Activated T-cell treated with anti-CD3 and anti-CD28 coated beads, Interleukin-2, amount 50 U/mL, for 1 hour (primary cell): ENCODE measurements at places on chromosomes 5 and 9.

GRCh38 chr9:132873403-132873802 lies 4.7 kb downstream of the AK8 start:
- no peak for DNase-seq

DNA sequence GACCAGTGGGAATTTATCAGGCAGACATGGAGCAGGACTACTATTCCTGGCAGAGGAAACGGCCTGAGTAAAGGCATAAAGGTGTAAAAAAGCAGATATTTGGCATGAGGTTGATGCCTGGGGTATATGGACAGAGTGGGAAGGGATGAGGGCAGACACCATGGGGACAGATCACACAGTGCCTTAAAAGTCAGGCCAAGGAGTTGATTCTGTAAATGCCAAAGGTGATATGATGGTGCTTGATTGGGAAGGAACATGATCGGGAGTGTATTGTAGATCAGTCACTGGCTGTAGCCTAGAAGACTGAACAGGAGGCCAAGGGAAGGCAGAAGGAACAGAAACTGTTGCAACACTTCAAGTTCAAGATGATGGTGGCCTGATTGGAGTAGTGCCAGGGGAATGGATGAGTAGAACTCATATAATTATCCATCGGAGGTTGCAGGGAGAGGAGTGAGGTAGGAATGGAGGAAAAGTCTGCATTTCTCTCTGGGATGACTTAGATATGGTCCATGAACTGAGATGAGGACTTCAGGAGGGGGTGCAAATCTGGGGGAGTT lies 594.3 kb upstream of the KLF4 start:
- no peak for DNase-seq

DNA sequence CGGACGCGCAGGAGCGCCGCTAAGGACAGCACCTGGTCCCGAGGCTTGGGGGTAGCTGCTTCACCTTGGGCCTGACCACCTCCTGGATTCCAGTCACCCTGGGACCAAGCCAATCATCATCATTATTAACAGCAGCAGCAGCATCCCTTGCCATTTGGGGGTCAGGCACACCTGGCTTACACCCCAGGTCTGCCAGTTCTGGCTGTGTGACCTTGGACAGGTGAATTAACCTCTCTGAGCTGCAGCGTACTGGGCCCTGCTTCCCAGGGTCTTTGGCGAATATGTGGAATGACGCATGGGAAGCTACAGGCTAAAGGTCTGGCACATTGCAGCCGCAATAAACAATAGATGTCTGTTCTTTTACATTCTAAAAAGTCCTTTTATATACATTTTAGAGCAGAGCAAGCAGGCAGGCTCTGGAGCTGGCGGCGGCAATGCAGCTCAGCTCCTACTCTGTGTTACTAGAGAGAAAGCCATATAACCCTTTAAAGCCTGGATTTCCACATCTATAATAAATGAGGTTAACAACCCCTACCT lies 97.8 kb upstream of the CPLX2 start:
- DNase-seq = no peak

GRCh38 chr9:125376261-125377226 lies 114.9 kb downstream of the GAPVD1 start:
- DNase-seq = no peak

- DNase-seq = no peak
Measured at GRCh38 chr5:93193431-93194347, 387.3 kb downstream of the NR2F1-AS1 start.

DNA sequence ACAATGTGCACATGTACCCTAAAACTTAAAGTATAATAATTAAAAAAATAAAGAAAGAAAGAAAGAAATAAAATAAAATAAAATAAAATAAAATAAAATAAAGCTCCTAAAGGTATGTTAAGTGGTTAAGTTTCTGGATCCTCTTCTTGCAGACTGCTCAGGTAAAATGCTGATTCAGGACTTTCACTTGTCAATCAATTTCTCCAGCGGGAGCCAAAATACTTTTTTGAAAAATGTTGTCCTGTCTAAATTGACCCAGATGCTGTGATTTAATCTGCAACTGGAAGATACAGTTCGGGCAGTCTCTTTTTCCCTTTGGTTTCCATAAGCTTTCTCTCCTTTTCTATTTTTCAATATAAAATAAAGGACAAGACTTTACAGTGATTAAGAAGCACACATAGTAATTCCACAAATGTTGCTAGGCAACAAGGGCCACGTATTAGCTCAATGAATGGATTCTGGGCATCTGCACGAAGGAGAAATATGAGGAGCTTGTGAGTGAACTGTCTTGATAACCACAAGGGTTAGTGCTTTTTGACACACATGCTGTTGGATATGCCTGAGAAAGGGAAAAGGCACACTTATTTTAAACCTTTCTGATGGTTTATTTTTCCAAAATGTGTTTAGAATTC lies 38.6 kb downstream of the HTR4 start:
- no peak for DNase-seq

DNA sequence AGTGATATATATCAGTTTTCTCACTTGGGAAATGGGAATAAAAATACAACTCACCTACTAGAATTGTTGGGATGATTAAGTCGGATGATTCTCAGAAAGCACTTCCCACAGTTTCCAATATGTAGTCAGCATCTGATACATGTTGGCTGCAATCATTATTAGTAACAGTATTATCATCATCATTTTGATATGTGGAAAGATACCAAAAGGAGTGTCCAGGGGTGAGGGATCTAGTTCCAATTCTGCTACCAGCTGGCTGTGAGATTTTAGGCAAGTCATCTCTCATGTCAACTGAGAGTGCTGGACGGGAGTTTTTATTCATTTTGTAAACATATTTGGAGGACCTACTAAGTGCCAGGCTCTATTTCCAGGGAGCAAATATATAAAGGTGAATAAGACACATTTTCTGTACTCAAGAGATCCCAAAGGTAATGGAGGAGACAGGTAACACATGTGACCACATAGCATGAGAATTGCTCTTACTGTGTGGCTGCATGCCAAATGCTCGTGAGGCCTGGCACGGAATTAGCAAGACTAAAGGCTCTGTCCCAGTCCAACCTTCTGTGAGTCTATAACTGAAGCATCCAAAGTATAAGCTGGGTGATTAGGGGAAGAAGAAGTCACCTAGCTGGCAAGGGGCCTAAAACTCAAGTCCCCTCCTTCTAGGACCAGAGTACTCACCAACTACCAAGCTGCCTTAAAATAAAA lies 83.0 kb downstream of the GRIA1 start:
- no peak for DNase-seq

- DNase-seq = no peak
Measured at GRCh38 chr5:149771216-149771980, 41.3 kb downstream of the PPARGC1B start.

DNA sequence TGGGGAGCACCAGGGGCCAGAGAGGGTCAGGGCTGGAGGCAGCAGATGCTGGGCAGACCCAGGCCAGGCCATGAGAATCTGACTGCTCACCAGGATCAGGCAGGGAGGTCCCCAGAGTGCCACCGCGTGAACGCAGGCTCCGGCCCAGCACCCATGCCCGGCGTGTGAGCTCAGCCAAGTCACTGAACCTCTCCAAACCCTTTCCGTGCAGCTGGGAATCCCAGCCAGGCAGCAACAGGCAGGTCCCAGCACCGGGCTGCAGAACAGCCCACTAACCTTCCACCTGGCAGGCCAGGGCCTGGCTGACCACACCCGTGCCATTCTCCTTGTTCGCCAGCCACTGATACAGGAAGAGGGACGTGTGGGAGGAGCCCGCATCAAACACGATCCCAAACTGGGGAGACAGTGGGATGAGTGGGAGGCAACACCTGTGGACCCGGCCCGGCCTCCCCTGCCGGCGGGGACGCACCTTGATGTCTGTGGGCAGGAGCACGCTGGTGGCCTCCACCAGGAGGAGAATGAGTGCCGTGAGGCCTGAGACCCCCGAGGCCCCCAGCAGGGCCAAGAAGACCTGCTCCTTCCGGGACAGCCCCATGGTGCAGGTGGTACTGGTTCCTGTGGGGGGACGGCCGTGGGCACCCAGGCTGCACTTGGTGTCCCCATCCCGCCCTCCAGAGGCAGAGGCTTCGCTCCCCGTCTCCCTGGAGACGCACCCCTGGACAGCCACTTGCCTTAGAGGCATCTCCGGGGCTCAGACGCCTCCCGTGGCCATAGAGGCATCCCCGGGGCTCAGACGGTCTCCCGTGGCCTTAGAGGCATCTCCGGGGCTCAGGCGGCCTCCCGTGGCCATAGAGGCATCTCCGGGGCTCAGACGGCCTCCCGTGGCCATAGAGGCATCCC lies 3.2 kb downstream of the ENTPD8 start:
- no peak for DNase-seq

DNA sequence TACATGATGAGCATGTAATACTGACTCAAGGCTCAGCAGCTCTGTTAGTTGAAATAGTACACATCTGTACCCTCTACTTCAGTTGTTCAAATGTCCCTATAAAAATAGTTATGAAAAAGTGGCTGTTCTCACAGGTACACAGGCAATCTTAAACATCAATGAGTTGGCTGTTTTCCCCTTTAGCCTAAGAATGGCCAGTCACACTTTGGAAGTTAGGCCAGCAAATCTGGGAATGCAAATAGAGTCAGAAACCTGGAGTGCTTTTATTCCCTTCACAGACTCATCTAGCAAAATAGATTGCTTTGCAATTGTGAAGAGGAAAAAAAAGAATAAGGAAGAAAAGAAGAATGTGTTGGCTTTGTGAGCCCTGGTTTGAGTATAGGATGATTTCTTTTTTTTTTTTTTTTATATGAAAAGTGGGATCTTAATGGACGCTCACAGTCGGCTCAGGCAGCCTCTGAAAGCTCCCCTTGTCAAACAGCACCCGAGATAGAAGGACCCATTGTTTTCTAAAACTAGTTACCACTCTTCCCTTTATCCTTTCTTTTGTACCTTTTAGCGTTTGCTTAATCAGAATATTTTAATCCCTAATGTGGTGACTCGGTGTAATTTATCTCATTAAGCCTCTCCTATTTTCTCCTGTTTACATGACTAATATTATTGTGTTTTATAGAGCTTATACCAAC lies 27.9 kb upstream of the TLE1 start:
- DNase-seq = no peak

DNA sequence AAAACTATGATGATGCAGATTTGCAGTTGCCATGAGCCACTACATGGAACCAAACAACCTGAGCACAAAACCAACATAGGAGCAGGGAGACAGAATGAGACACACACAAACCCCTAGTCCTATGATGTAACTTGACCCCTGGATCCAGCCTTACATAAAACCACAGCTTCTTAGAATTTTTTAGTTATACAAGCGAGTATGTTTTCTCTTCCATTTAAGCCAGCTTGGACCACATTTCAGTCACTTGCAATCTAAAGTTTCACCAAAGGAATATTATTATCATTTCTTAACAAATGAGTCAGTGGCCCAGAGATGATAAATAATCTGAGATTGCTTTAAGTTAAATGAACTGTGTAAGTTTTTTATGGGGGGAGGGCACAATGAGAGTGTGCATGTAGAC lies 6.8 kb downstream of the SPOCK1 start:
- no peak for DNase-seq

GRCh38 chr9:133514460-133515239 lies 10.1 kb downstream of the MYMK start:
- DNase-seq = no peak

DNA sequence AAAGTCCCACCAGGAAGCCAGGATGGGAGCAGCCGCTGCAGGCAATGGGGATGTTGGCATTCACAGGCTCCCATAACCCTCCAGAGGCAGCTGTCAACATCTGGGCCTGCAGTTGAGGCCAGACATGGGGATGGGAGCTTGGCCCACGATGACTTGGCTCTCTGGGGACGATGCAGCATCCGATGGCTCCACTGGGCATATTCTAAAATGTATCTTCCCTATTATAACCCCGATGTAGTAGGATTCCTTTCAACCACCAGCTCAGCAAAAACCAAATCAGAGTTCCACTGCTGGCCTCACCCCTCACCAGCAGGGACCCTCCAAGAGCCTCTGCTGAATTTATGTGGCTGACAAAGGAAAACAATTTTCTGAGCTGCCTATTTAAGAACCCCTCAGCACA lies 7.1 kb downstream of the SPRY4 start:
- DNase-seq = no peak

GRCh38 chr9:116587919-116588318 lies 99.2 kb upstream of the TRIM32 start:
- no peak for DNase-seq

- no peak for DNase-seq
Measured at GRCh38 chr5:51396797-51397196, 13.5 kb downstream of the ISL1 start.

DNA sequence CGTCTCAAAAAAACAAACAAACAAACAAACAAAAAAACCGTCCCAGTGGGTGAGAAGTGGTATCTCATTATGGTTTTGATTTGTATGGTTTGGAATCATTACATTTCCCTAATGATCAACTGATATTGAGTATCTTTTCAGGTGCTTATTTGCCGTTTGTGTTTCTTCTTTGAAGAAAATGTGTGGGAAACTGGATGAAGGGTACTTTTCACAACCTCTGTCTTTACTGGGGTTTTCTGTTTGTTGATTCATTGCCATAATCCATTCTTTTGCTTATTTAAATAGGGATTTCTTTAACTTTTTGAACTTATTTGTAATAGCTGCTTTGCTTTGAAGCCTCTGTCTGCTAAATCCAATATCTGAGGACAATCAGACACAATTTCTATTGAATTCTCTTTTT lies 9.2 kb upstream of the BICD2 start:
- no peak for DNase-seq

- no peak for DNase-seq
Measured at GRCh38 chr5:32116574-32117313, 57.4 kb downstream of the GOLPH3 start.

DNA sequence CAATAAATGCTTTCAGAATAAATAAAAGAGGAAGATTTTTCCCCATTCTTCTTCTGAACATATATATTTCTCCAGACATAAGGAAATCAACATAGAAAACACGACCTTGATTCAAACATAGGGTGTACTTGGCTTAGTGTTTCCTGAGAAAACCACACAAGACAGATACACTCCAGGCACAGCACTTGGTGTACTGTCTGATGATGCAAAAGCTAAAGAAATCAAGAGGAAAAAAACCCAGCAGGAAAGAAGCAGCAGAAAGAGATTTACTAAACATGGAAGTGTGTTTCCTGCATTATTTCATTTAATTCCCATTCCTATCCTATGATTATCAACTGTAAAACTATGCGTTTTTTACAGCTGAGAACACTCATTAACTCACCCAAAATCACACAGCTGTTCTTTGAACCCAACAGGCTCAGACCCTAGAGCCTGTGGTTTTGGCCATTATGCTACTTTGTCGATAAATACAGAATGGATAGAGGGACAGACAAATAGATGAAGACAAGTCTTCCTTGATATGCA lies 46.1 kb downstream of the NIPAL4 start:
- no peak for DNase-seq

DNA sequence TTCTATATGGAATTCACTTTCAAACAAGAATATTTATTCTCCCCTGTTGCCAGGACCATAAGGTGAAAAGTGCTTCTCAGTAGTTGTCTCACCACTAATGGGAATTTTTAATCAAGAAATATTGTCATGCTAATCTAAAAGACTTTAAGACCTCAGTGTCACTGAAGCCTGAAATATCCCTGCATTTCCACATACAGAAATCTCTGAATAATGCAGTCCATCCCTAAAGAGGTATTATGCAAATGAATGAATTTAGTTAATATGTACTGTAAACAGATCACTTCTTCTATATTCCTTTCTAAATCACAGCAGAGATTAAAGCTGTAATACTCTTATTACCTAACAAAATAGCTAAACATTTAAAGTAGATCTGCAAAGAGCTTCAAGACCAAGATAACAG lies 531.1 kb upstream of the CDH6 start:
- DNase-seq = no peak
